Pancreas (tissue), 10 donors: ENCODE measurements at places on chromosomes 6 and 20.

DNA sequence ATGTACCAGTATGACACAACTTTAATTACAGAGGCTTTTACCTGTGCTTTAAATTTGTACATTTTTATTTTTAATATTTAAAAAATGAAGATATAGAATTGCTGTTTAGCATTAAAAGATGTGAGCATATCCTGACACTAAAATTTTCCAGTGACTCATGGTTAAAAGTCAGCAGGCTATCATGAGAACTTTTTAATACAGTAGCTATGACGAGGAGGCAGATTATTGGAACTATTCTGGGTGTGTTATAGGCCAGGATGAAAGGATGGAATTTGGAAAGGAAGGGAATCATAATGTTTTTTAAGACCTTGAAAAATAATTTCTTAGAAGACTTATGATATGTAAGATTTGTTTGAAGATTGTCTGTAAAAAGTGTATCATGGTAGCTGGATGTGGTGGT is 91.0 kb downstream of the GFRA4 start:
- DNase-seq, result no peak

GRCh38 chr6:38714239-38715015 is 684 bp upstream of the DNAH8 start:
- no peak for DNase-seq

DNA sequence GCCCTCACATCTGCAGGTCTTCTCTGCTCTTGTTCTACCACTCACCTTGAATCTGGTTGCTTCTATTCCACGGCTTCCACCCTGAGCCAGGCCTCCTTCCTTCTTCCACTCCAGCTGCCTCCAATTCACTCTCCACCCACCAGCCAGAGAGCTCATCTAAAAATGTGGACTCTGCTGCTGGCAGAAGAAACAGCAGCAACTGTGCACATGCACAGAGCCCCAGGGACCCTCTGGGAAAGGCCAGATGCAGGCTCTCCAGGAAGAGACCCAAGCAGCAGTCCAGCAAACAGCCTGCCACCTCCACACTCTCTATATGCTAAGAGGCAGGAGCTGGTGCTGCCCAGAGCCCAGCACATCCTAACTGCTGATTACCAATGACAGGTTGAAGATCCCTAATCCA is 162.6 kb upstream of the TOP1 start:
- DNase-seq, result no peak

GRCh38 chr20:57175397-57176010 is 90.9 kb downstream of the BMP7 start:
- DNase-seq, result no peak

DNA sequence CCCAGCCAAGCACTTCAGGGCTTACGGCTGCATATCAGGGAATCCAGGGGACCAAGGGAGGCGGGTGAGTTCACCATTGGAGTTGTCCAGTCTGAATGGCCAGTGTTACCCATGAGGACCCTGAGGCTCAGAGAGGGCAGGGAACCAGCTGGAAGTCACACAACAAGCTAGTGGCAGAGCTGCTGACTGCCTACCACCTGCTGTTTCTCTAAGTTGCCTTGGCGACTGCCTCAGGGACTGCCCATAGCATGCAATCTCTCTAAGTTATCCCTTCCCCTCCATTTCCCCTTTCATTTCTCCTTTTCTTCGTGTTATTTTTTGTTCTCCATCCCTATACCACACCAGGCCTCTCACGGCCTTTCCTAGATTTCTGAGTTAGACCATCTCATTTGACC is 71.8 kb upstream of the SIRPA start:
- no peak for DNase-seq

DNA sequence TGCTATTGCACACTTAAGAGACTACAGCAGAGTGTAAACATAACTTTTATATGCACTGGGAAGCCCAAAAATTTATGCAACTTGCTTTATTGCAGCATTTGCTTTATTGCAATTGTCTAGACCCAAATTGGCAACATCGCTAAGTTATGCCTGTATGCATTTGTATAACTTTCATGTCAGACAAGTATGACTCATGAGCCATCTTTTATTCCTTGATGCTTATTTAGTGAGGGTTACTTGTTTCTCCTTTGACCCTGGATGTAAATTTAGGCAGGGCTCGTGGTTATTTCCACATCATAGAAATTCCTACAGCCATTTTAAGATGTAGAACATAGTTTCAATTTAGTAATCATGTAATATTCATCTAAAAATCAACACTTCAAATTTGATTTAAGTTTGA is 130.3 kb upstream of the LY86 start:
- DNase-seq, result no peak

GRCh38 chr20:50330504-50331313 is 140.1 kb downstream of the CEBPB start:
- no peak for DNase-seq

DNA sequence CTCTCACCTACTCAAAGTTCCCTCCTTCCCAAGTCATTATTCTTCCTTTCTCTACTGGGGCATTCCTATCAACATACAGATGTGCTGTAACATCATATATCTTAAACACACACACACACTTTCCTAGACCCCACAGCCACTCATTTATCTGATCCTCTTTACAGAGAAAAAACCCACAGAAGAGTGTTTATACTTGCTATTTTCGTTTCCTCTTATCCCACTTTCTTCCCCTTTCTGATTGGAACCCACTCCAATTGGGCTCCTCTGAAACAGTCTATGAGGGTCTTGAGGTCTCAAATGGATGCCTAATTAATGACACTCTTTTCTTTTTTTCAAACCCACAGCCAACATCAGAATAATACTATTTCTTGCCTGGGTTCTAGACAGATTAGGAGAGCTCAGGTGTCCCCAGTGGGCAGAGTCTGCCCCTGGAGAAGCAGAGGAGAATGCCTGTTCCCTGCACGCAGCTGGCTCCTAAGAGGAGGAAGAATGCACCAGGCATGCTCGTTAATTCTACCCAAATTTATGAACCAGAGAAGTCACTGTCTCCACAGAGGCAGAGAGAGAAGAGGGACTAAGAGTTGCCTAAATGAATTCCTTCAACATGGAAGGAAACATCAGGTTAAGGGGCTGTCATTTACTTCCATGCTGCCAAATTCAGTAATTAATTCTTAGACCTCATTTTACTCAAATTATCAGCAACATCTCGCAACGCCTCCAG is 65.9 kb downstream of the CRYBG1 start:
- DNase-seq, result no peak

DNA sequence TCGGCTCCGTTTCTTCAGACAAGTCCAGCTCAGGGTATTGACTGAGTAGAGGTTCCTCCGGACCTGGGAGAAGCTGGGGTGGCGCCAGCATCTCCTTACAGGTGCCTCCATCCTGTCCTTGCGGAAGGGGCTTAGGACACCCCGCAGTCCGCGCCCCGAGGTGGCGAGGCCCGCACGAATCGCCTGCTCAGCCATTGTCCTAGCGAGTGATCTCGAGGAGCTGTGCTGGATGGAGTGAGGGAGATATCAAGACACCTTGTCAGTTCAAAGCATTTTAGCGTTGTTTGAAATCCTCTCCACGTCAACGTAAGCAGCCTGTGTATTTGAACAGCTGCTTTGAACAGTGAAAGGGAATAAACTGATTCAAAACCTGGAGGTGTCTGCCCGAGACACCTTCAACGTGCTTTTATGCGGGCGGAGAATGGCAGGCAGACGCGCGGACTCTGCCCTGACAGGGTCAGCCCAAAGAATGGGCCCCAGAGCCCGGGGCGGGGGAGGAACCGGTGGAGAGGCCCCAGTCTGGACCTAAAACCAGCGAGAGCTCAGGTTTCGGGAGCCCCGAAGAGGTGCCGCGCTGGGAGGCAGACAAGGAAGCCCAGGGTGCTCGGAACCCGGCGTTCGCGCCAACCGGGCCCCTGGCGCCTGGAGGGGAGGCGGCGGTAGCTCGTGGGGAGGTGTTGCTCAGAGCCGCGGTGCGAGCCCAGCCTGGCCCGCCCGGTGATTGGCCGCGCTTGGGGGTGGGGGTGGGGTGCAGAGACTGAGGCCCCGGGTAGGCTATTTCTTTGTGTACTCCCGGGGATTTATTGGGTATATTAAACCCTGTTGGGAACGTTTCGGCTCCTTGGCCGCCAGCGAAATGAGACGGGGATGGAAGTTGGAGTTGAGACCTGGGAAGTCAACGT is 3.1 kb upstream of the POU3F2 start:
- no peak for DNase-seq

GRCh38 chr20:45340236-45340847 is 7.9 kb downstream of the SDC4 start:
- peak; percentile 77 for DNase-seq

DNA sequence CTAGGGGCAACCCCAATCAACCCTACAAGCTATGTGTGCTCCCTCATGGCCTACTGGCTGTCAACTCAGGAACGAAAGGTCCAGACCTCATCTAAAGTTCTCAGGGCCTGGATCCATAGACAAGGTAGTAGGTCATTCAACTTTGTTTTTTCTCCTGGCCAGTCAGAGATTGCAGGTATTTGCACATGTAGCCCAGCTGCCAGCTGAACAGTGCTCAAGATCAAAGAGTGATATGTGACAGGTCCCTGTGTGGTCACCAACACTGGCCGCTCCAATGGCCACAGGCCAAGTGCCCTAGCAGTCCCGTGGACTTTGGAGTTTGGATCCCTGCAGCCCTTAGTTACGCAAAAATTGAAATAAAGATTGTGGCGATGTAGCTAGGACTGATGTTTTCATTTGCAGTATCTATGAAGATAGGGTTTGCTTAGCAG is 60.6 kb upstream of the ATXN1 start:
- DNase-seq, result peak; percentile 90

DNA sequence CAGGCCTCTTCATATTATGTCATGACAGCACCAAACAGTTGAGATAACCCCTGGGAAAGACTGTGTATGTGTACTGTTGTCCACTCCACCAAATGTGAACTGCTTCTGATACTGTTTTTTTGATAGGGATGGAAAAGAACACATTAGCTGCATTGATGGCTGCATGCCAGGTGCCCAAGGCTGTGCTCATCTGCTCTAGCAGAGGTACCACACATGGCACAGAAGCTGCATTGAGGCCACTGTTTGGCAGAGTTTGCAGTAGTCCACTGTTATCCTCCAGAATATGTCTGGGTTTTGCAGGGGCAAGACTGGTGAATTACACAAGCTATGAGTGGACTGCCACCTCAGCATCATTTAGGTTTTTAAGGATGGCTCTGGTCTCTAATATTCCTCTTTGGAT is 28.2 kb upstream of the ELMO2 start:
- no peak for DNase-seq

GRCh38 chr6:147054158-147054557 is 150.1 kb upstream of the STXBP5 start:
- no peak for DNase-seq

DNA sequence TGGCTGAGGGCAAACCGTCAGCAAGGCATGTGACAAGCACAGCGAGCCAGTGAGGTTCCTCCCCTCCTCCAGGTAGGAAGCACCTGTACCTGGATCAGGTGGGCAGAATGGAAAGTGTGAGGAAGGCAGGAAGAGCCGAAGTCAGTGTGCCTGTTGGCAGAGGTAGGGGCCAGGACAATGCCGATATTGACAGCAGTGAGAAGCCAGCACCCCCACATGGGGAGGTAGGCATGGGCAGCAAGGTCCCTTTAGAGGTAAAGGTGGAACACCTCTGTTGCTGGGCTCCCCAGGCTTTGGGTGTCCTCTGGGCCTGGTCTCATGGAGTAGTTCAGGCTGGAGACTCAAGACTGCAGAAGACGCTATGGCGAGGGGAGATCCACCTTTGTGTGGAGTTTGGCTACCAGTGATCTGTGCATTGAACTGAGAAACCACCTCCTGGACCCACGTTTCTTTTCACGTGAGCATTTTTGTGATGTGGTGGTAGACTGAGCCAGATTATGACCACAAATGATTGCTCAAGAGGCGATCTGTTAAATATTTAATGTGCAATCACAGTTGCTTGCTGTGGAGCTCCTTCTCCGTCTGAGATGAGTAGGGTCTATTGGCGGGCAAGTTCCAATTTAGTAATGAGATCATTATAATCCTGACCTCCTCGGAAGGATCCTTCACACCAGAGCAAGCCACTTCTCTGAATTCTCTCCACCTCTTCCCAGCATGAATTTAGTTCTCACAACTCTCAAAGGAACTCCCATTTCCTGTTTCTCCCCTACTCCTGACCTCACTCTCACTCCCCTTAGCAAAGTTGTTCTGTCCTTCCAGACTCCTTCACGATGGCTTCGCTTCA is 174.8 kb downstream of the CDH26 start:
- no peak for DNase-seq

- no peak for DNase-seq
Observed at GRCh38 chr6:39834278-39834677, 42.1 kb downstream of the DAAM2 start.

DNA sequence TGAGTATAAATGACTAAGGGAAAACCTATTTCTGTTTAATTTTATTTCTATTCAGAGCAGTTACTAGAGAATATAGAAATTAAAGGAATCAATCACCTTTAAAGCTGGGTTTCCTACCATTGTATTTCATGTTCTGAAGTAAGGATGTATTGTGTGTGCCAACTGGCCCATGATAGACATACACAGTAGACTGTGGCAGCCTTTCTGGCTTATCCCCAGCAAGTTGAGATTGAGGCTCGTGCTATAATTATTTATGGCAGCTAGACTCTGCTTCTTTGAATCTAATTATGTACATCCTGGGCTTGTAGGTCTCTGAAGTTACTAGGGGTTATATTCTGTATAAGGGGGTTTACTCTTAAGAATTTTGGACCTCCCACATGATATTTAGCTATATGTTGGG is 44.4 kb downstream of the ZNF292 start:
- no peak for DNase-seq

- no peak for DNase-seq
Observed at GRCh38 chr20:61513124-61514017, 261.3 kb downstream of the CDH4 start.

GRCh38 chr20:17334932-17335331 is 108.1 kb downstream of the PCSK2 start:
- DNase-seq, result no peak

- DNase-seq, result no peak
Observed at GRCh38 chr6:105273589-105273988, 93.8 kb upstream of the POPDC3 start.

DNA sequence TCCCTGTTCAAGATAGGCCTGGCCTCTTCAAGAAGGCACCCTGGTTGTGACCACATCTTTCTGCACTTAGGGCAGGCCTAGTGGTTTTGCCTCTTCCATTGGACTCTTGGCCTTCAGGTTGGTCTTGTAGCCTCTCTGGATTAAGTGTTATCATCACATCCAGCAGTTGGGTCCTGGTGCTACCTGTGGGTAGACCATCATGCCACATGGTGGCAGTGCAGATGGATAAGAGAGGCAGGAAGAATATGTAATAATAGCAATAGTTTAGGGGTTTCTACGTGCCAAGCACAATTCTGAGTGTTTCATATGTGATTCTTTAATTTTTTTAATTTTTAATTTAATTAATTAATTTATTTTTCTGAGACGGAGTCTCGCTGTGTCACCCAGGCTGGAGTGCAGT is 28.5 kb upstream of the SNRPB2 start:
- DNase-seq, result no peak

DNA sequence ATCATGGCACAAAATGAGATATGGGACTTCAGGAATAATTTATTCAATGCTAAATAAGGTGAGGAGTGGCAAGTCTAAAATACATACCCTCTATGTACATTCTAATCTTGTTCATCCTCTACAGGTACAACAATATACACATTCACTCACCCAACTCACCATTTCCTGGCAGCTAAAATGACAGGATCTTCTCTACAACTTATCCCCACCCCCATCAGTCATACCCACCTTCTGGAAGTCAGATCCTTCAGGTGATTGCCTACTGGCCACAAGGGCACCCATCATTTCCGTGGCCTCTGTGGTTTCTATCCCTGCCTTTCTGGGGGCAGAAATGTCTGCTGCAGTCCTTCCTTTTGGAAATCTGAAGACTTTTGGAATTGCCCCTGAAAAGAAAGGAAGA is 22.8 kb upstream of the CRIP3 start:
- no peak for DNase-seq
